ENCODE measurements at places on chromosomes 5 and 9.

DNA sequence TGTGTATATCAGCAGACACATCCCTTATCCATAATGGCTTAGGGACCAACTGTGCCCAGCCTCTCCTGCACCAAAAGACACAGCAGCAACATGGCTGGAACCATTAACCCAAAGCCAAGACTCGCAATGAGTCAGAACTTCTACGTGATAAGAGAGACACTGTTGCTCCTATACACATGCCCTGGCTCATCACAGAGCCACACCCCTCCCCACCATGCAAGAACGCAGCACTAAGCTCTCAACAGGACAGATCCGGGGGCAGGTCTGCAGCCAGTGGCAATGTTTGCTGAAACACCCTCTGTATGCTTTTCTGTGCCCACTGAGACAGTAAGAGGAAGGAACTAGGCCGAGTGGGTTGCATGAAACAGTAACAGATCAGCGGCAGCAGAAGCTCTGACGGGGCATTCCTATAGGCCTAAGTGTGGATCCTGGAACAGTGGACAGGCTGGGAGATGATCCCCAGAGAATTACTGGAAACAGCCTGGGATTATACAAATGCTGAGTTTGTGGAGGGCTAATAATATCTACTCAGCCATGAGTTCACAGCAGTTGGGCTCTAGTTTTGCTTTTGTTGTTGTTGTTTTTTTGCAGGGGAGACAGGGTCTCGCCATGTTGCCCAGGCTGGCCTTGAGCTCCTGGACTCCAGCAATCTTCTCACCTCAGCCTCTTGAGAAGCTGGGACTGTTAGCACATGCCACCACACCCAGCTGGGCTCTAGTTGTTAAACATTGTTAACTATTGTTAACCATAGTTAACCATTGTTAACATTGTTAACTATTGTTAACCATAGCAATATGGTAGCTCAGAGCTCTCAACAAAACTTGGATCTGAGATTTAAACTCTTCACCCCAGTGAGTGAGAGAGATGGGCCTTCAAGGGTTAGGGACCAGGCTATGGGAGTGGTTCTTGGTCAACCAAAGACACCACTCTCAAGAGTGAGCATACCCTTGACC, 41.0 kb downstream of the B4GALT1 start:
- no peak for DNase-seq

GRCh38 chr9:86624630-86625029, 270.4 kb upstream of the TUT7 start:
- no peak for DNase-seq

GRCh38 chr5:65468633-65469032, 13.1 kb downstream of the ADAMTS6 start:
- DNase-seq: no peak

DNA sequence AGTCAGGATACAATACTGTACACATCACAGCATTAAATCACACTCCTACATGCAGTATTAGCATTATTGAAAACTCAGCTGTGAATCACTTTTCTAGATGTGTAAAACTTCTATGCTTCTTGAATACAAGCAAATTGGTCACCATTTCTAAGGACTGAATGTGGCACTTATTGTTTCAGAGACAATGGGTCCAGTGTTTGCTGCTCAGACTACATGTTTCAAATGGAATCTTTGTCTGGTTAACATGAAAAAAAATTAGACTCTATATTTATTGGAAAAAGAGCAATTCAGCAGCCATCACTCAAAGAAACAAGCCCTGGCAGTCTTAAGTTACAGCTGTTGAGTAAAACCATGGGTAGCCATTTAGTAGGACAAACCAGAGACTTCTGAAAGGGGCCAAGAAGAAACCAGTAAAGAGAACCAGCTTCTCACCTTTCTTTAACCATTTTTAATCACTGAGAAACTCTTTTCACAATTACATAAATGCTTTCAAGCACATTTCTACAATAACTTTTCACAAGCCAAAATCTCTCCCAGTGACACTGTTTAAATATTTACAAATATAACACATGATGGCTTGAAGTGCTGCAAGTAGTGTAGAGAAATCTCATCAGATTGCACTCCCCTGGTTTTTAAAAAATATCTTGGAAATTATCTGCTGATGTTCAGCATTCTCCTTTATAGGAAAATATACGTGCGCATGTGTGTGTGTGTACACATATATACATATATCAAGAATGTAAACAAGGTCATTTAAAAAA, 35.2 kb downstream of the OR2K2 start:
- no peak for DNase-seq
